ENCODE measurements at places on chromosomes 2 and 18.

GRCh38 chr2:168137510-168138180 is 109.8 kb downstream of the STK39 start:
- no peak for DNase-seq

- DNase-seq, result peak; percentile 92
Observed at GRCh38 chr2:110101280-110101844, 14.3 kb downstream of the MALL start.

DNA sequence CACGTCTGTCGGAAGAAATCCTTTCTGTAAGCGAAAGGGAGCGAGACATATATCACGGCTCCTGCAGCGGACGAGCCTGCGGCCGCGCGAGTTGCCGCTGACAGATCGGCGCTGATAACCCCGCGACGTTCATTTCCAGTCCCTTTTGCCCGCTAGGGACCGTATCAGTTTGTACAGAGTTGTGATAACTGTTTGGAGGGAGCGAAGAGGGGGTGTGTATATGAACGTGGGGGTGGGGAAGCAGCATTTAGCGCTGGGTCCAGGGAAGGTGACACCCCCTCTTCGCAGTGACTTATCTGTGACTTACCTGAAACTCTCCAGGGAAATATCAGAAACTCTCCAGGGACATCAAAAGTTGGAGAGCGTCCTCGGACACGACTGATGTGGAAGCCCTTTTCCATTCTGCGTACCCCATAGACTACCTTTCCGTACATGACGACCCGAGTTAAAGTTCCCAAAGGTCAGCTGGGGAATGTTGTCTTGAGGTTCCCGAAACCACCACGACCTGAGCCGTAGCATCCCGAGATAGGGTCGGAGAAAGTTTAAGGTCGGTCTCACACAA is 948 bp upstream of the GATA6 start:
- peak; percentile 57 for DNase-seq

DNA sequence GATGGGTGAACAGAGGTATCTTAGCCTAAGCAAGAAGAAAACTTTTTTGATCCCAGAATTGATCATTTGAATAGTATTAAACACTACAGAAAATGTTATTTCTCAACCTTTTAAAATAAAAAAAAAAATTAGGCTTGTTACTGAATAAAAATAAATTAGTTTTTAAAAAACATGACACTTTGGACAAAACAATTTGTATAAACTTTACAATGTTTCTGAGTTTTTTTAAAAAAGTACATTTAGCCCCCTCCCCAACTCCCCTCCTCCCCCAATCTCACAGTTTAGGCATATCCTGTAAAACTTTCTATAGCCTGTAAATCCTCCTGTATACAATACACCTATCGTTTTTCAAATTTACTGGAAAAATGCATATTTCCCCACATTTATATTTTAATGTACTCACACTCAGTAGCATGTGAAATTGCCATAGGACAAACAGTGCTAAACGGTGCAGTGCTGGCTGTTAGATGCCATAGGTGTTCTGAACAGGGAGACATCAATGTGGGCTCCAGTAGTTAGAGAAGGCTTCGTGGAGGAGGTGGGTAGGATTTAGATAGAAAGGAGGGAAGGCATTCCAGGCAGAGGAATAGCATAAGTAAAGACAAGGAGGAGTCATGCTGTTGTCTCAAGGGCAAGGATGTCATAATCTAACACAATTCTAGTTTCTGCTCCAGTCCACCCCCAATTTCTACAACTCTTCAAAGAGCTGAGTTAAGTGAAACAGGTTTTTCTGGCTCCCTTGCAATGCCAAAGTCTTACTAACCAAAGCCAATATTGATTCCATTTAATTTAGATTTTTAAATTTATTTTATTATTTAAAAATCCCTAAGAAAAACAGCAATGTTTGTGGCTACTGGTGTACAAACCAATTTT is 50.9 kb downstream of the SP3 start:
- DNase-seq, result no peak

- DNase-seq, result no peak
Observed at GRCh38 chr2:30236591-30237238, 5.4 kb downstream of the LBH start.
